ENCODE measurements at places on chromosomes 4 and X.
A peak's percentile ranks its signal among the peaks of the same experiment; 100 is the strongest.

DNA sequence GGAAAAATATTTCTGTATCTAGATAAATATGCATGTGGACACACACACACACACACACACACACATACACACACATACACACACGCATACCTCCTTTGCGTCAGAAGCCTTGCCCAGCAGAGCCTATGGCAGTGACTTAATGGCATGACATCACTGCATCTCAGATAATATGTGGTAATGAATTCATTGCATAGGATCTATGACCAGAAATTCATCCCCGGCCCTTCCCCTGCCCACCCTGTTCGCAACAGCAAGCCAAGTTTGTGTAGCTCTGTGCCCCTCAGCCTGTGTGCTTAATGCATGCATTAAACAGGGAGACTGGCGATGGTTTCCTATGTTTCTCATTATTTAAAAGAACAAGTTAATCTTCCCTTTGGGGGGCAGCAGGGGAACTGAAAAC, 120.7 kb downstream of the NKX6-1 start:
- DNase-seq = no peak

- no peak for DNase-seq
These were observed 1.5 kb downstream of the SNCA start for GRCh38 chr4:89835413-89835812.

- DNase-seq = no peak
These were observed 159.2 kb upstream of the SLC7A11 start for GRCh38 chr4:138401334-138401733.

GRCh38 chr4:150278206-150278605, 200.0 kb downstream of the DCLK2 start:
- DNase-seq = no peak

GRCh38 chr4:118278473-118279274, 74.1 kb downstream of the PRSS12 start:
- peak; percentile 93 for DNase-seq

DNA sequence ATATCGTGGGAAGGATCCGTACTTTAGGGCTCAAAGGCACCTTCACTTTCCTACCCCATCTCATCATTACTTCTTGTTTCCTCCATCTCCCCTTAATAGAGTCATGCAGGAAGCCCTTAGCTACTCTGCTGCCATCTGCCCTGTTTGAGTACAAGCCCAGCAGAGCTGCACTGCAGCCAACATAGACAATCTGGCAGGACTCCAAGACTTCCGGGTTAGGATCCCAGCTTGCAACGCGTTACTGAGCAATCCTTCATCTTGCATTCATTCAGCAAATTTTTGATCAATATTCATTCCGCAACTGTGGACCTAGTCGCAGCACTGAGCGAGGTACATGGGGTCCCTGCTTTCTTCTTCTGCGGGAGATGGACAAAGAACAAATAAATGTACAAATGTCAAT, 344.9 kb downstream of the BCOR start:
- no peak for DNase-seq

GRCh38 chr4:72314869-72315268, 254.2 kb downstream of the ADAMTS3 start:
- DNase-seq = no peak

DNA sequence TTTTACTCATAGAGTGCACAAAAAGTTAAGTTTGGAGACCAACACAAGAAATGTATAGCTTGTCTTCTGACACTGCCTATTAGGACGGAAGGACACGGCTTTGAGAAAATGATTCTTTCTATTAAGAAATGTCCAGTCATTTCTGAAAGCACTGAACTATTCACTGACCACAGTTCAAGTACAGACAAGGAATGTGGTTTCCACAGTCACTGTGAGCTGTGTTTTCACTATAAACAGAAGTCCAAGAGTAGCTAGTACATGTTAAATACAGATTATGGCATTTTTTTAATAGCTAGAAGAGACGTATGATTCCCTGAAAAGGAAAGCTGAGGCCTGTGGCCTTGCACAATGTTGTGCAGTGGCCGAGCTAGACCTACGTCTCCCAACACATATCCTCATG, 115.1 kb upstream of the GPM6A start:
- DNase-seq = no peak

DNA sequence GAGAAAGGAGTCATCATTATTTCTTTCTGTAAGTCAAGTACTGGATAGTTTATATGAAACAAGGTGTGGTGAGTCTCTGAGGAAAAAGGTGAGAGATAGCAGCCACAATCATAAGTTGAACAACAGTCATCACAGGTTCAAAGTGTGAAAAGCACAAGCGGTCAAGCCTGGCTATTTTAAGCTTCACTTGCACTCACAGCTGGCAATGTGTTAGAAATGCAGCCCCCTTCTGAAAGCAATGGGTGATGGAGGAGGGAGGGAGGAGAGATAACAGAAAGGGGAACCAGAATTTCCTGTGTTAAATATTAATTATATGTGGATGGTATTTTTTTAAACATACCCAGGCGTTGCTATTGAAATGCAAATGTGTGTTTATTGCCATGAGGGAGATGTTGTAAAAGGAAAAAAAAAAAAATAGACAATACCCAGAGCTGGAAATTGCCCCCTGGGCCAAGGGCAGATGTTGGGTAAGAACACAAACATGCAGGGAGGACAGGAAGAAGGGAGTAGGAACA, 26.9 kb upstream of the BMP3 start:
- DNase-seq = no peak

DNA sequence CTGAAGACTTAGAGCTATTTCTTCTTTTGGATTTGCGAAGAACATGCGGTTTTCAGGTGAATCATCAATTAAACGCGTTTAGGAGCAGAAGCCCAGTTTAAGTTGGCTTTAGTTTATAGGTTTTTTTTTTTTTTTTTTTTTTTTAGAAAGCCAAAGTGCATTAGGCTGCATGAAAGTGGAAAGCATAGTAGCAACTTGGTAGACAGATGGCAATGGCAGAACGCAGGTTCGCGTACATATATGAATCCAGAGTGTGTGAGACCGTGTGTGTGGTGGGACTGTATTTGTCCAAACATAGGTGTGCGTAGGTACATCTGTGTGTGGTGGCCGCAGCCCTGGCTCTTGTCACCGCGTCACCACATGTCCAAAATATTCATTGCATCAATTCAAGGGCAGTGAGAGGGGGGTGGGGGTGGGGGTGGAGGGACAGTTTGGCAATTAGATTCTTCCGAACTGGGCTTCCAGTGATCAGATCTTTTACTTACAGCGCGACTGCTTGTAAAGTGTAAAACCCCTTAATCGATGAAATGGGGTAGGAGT, 901 bp downstream of the JADE1 start:
- peak; percentile 33 for DNase-seq

GRCh38 chr4:36281384-36282106, at the start of gene DTHD1:
TSS of gene DTHD1 (plus strand) at chr4:36281616. CDS start at chr4:36281759, 143 bp downstream.
- no peak for DNase-seq

GRCh38 chr4:8685831-8686230, 93.3 kb downstream of the CPZ start:
- no peak for DNase-seq

DNA sequence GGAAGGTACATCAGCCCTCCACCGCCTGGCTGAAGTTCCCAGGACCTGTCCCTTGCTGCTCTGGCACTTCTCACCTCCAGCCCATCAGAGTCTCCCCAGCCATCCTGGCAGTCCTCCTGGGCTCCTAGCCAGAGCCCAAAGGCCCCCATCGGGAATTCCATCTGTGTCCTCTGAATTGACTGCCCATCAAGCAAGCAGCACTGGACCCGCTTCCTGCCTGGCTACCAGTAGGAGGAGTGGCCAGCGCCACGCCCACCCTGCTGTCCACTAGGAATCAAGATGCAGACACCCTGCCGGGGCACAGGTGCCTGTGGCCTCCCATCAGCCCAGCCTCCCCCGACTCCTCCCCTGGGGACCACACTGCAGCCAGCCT, 47.2 kb downstream of the C4orf50 start:
- no peak for DNase-seq
